ENCODE measurements at places on chromosomes 11 and 22. TPM values are rescaled to one million over a fixed set of nuclear protein-coding genes. Genes with fewer than 3 reads are reported as not detected.

GRCh38 chr22:27776650-27776958, 25.0 kb downstream of the MN1 start:
- DNase-seq: no peak

GRCh38 chr11:77198440-77198849, 70.4 kb downstream of the MYO7A start:
- DNase-seq: peak; percentile 33

DNA sequence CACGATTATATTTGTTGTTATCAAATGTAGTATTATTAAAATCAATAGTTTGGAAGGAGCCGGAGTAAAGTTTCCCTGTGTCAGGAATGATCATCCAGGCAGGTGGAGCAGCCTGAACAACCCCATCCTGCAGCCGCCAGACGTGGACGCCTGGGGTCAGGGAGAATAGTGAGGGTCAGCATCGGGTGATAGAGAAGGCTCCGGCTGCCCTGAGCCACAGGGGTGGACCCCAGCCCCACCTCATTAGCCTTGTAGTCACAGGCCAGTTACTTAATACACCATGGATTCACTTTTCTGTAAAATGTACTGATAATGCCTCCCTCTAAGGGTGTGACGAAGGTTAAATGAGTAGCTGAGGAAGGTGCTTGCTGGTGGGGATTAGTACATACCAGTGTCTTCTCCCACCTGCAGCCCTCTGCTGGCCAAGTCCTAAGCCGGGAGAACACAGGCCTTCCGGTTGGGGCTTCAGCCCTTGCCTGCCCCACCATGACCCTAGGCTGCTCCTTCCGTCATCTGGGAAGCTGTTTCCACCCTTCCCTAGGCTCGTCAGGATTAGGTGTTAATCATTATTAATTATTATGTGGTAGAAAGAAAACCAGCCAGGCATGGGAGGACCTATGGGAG, 14.9 kb downstream of the TMEM121B start:
- DNase-seq: no peak

The NXPE4 gene
- not detected for total RNA-seq

The SLCO2B1 gene
- total RNA-seq: not detected

Data from activated naive CD4-positive, alpha-beta T cell treated with anti-CD3 and anti-CD28 coated beads, Interleukin-2, amount 50 U/mL, for 72 hours (primary cell).